ENCODE measurements at places on chromosomes 11 and 22. TPM values are rescaled to one million over a fixed set of nuclear protein-coding genes. Genes with fewer than 3 reads are reported as not detected.

DNA sequence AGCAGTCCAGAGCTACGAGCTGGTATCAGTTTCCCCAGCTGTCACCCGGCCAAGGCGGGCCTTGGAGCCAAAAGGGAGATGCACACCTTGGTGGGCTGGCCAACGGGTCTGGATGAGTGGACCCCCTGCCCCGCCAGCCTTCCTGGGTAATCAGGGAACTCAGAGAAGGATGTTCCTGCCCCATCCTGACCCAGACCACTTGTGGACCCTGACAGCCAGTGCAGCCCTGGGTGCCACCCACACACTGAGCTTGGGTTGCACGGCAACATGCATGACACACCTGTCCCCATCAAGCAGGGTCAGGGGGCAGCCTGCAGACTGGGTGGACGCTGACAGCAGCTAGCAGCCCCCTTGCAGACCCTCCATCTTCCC lies 8.6 kb downstream of the SLC25A1 start:
- no peak for DNase-seq
- H3K27ac ChIP-seq = no peak overlapping the region

DNA sequence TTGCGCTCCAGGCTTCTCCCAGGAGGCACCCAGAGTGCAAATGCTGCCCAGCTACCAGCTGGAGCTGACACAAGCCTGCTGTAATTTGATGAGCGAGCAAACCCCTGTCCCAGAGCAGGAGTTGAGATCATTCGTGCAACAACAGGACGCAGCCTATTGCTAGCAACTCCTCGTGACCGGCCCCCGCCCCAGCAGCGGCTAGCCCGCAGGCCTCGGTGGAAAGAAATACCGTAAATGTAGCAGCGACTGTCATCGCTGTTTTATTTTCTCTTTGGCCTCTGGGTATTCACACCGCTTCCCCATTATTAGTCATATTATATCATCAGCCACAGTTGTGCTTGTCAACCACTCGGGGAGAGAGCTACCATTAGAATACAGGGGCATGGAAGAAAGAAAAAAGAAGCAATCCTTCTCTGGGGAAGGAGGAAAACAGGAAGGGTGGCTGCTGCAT lies 59.2 kb upstream of the ATXN10 start:
- H3K4me1 ChIP-seq = peaks cover 14% of the 10 kb centered on the region
- H3K4me3 ChIP-seq = no peak overlapping the region
- H3K27me3 ChIP-seq = no peaks in the 10 kb centered on the region

The APOL3 gene
- 15.1 TPM for total RNA-seq

DNA sequence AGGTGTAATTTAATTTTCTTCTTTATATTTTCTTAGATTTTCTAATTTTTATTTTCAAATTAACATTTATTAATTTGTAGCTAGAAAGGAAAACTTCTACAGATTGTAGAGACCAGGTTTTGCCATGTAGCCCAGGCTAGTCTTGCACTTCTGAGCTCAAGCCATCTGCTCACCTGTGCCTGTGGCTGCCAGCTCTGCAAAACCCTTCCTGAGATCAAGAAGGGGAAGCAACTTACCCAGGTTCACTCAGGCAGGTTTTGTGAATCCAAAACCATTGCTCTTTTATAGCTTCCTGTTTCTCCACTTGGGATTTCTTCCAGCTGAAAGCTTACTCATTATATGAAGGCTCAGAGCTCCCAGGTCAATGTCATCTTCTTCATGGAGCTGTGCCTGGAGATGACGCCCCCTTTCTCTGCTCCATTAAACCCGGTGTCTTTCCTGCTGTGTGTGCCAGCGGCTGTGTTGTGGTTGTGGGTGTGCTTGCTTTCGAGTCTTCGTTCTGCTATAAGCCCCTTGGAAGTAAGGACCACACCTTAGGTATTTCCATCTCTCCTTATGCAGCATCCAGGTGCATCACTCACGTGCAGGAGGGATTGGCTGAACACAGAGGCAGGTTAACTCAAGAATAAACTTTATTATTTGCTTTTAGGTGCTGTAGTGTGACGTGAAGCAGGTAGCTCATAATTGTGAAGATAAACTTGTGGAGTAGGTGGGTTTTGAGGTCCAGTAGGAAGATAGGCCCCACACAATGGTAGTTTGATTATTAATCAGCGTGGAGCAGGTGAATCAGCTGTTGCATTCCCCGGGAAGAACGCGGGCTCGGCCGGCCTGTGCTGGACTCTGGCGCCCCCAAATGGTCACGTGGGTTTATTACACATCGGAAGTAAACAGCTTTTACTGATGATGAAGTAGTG lies 42.2 kb upstream of the INCENP start:
- no peaks in the 10 kb centered on the region for H3K36me3 ChIP-seq
- no peak overlapping the region for H3K27ac ChIP-seq
- no peak overlapping the region for H3K4me3 ChIP-seq
- peak; percentile 62 for DNase-seq

- H3K4me3 ChIP-seq = no peak overlapping the region
- no peak overlapping the region for H3K27ac ChIP-seq
- peaks cover 16% of the 10 kb centered on the region for H3K4me1 ChIP-seq
- no peaks in the 10 kb centered on the region for H3K27me3 ChIP-seq
- DNase-seq = no peak
- no peaks in the 10 kb centered on the region for H3K36me3 ChIP-seq
These were observed 386.6 kb upstream of the NARS2 start for GRCh38 chr11:78961247-78961646.

DNA sequence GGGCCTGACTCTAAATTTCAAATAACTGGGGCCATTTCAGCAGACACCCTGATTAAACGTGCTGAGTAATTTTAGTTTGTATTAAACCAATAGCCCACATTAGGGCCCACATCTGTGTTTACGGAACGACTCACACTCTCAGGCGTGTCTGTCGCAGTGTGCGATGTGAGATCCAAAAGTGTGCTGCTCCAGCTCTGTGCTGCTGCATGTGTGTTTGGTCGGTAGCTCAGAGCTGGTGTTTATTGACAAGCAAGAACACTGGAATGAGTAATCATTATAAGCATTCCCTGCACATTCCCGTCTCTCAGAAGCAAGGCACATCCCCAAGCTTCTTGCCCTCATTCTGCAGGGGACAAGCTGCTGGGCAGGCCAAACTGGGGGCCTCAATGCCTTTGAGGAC lies 7.8 kb downstream of the OPCML start:
- H3K4me3 ChIP-seq = no peak overlapping the region
- no peaks in the 10 kb centered on the region for H3K36me3 ChIP-seq
- no peak for DNase-seq
- peaks cover 31% of the 10 kb centered on the region for H3K4me1 ChIP-seq
- no peak overlapping the region for H3K27ac ChIP-seq

GRCh38 chr11:66570850-66571180 lies 2.4 kb upstream of the CTSF start:
- no peak overlapping the region for H3K4me3 ChIP-seq
- H3K27ac ChIP-seq = no peak overlapping the region
- H3K27me3 ChIP-seq = no peaks in the 10 kb centered on the region
- no peak for DNase-seq

DNA sequence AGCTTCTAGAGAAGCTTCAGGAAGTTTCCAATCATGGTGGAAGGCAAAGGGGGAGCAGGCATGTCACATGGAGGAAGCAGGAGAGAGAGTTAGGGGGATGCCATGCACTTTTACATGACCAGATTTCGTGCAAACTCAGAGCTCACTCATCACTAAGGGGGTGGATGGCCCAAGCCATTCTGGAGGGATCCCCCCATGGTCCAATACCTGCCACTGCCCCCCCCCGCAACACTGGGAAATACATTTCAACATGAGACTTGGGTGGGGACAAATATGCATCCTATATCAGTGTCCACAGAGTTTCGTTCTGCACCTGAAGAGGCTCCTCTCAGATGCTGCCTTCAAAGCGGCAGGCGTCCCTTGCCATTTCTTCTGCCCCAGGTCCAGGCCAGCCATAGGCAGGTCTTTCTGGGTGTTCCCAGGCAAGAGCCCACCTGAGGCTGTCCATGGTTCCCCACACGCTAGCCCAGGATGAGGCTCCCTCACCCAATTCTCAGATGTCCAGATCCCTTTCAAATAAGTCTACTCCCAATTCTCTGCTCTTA lies 1344.3 kb downstream of the TBC1D22A start:
- H3K27ac ChIP-seq = no peak overlapping the region
- DNase-seq = no peak
- H3K36me3 ChIP-seq = no peaks in the 10 kb centered on the region
- H3K27me3 ChIP-seq = no peaks in the 10 kb centered on the region
- no peak overlapping the region for H3K4me3 ChIP-seq

GRCh38 chr11:91163619-91164451 lies 941.0 kb upstream of the CHORDC1 start:
- no peak overlapping the region for H3K4me3 ChIP-seq
- H3K4me1 ChIP-seq = no peaks in the 10 kb centered on the region
- H3K27me3 ChIP-seq = no peaks in the 10 kb centered on the region
- no peak for DNase-seq

GRCh38 chr11:121552154-121552553 lies 99.4 kb upstream of the SORL1-AS1 start:
- H3K36me3 ChIP-seq = peaks cover 7% of the 10 kb centered on the region
- no peaks in the 10 kb centered on the region for H3K27me3 ChIP-seq
- DNase-seq = no peak
- H3K27ac ChIP-seq = no peak overlapping the region
- H3K4me3 ChIP-seq = no peak overlapping the region

The ACRV1 gene
- 0.79 TPM for total RNA-seq

DNA sequence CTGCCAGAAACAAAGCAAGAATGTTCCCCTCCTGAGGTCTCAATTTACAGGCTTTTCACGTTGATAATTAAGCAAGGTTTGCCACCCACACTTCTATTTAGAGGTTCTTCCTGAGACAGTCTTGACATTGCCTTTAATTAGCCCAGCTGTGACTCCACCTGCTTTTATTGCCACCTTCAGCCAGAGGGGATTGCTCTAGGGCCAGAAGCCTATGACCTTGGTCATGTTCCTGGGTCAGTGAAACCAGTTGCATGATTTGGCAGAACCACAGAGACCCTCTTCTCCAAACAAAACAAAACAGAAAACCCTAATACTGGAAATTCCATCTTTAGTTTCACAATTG lies 89.8 kb downstream of the APIP start:
- no peaks in the 10 kb centered on the region for H3K27me3 ChIP-seq
- no peak overlapping the region for H3K27ac ChIP-seq
- peaks cover 3% of the 10 kb centered on the region for H3K4me1 ChIP-seq

DNA sequence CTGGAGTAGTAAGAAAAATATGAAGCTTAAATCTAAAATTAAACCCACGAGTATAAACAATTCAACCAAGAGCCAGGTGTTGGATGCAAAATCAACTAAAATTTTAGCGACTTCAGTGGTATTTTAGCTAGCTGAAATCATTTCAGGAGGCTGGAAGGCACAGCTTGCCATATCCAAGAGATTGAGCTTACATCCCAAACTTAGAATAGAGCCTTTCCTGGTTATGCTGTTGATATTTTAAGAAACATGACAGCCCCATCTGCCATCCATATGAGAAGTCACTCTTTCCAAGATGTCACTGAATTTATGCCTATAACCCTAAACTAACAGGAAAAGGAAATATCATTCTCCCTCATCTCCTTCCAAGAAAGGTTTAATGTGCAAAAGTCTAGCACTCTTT lies 334.0 kb downstream of the KCNA4 start:
- no peak for DNase-seq
- H3K27me3 ChIP-seq = no peaks in the 10 kb centered on the region
- no peak overlapping the region for H3K27ac ChIP-seq
- no peaks in the 10 kb centered on the region for H3K36me3 ChIP-seq

The TTLL1 gene
- 21.6 TPM for total RNA-seq

- peak overlapping the region; percentile 64 for H3K27ac ChIP-seq
- DNase-seq = no peak
- H3K4me1 ChIP-seq = peaks cover 23% of the 10 kb centered on the region
- H3K36me3 ChIP-seq = no peaks in the 10 kb centered on the region
- H3K27me3 ChIP-seq = peaks cover 5% of the 10 kb centered on the region
These were observed 9.5 kb upstream of the GGA1 start for GRCh38 chr22:37599153-37599552.

The PLEKHB1 gene
- total RNA-seq = 58.6 TPM

The NCAPH2 gene
- 58.6 TPM for total RNA-seq

DNA sequence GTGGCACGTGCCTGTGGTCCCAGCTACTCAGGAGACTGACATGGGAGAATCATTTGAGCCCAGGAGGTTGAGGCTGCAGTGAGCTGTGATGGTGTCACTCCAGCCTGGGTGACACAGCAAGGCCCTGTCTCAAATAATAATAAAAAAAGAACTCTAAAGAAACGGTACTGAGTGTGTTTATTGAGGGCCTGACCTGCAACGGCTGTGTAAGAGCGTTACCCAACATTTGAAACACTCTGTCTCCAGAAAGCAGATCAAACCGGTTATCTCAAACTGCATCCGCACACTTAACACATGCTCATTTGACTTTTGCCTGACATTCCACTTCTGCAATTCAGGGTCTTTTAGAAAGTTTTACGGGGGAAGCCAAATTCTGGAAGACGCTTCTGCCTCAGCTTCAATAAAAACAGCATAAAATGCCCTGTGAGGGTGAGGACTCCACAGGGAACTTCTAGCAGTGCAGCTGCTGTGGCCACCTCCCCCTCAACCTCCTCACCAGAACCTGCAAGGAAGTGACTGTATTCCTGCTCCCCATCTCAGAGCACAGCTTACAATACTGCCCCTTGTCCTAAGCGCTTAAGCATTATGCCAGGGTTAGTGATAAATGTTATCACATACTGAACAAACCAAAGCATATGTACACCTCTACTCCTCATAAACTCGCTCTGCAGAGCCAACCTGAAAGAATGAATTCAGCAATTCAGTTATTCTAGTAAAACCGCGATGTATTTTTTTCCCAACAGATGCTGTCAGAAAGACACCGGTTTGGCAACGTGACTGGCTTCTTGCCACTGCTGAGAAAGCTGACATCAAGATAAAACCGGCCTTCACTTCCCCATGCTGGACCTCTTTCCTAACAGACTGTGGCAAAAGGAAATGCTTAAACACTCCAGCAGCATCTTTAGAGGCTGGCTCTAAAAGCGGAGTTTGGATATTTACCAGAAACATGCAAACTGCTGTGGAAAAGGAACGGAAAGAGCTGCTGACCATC lies 52.2 kb downstream of the PRDM10 start:
- peaks cover 12% of the 10 kb centered on the region for H3K4me1 ChIP-seq
- peak; percentile 44 for DNase-seq
- H3K4me3 ChIP-seq = no peak overlapping the region

DNA sequence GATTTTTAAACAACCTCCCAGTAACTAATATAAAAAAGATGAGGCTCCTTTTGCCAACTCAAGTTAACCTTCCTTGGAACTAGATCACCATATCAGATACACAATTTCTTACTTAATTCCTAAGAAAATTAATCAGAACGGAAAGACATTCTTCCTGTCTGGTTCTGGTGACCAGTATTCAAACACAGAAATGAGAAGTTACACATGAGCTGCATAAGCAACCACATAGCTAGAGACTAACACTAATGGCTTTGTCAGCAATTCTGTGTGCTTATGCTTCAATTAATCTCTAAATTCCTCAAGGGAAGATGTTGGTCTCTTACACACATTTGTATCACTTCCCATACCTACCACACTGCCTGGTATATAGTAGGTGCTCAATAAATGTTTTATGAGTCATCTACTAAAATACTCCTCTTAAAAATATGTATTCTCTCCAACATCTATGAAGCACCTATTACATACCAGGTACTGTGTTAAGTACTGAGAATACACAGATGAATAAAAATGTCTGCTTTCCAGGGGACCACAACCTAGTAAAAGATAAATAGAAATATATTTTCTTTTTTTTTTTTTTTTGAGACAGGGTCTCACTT lies 54.5 kb downstream of the GAB2 start:
- no peak overlapping the region for H3K4me3 ChIP-seq
- DNase-seq = no peak
- no peaks in the 10 kb centered on the region for H3K36me3 ChIP-seq
- no peaks in the 10 kb centered on the region for H3K27me3 ChIP-seq
- H3K4me1 ChIP-seq = no peaks in the 10 kb centered on the region

The TFIP11 gene
- 36.0 TPM for total RNA-seq

Measured in spinal cord (tissue), 10 donors.